Transverse colon (tissue), 4 donors: ENCODE measurements at places on chromosomes 5 and 9.

DNA sequence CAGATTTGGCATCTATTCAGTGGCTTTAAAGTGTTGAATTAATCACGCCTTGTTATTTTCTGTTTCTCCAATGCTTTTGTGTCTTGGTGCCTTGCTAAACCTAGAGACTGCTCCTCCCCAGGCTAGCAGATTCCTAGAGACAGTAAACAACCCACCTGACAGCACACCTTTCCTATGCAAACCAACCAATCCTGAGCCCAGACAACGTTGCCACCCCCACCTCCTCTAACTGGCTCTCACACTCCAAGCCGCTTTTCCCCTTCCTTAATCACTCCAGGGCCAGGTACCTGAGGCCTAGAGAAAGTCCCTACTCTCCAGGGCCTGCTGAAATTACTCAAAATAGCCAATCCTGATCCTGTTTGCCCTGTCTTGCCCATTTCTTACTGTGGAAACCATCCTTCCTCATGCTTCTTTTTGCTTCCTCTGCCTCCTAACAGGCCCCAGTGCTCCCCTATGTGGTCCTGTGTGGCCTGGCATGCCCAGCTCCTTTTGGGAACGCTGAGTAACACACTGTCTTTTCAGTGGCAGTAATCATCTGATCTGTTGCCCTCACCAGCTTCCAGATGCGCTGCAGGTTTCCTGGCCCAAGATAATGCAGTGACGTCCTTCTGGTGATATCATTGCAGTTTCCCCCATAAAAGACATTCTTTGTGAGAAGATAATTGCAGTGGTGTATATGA is 53.4 kb downstream of the GAS1 start:
- no peak for DNase-seq

DNA sequence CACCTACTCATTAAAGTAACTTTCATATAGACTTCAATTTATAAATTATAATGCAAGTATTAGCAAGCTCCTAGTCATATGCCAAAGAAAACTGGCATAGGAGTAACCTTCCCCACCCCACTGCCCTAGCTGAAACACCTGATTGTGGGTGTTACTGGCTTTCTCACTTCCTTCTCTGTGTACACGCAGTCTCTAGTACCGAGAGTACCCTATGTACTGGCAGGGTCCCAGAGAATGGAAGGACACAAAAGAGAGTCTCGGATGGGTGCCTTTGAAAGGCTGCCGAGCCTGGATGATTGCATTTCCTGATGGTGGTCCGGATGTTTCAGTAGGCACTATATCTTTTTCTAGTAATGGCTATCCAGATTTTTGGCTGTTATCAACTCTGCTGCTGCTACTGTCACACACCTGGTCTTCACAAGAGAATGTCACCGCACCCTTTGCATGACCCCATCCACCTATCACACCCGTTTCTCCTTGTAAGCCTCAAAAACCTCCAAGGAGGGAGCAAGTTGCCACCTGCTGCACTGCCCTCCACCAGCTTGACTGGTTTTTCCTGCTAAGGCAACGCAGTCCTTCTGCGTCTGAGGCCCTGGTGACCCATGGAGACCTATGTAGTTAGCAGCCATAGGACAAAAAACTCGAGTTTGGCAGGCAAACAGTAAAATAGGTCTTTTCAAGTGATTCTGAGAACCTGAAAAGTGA is 53.8 kb upstream of the CLINT1 start:
- DNase-seq: peak; percentile 73

GRCh38 chr9:129811967-129812363 is 9.0 kb downstream of the TOR1B start:
- no peak for DNase-seq

GRCh38 chr9:6922124-6922676 is 164.4 kb downstream of the KDM4C start:
- DNase-seq: no peak

DNA sequence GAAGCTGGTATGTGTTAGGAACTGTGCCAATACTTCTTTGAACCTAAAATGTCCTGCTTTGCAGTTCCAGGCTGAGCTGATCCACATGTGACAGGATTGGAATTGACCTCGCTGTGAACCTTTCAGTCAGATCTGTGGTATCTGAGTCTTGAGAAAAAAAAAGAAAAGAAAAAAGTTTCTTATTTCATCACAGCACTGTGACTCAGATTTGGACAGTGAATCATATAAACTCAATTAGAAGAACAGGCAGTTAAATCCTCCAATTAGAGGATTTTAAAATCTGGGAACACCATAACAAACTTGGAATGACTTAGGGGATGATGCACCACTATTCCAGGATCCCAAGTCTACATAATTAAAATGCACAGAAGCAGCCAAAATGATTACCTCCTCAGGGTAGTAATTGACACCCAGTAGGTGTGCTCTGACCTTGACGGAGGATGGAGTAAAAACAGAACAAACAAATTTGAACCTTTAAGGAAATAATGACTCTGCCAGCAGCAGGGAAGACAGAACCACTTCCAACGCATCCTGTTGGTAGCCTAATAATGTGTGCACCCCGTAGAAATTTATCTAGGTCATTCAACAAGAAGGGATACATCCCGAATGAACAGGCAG is 57.8 kb upstream of the RAI14 start:
- no peak for DNase-seq

DNA sequence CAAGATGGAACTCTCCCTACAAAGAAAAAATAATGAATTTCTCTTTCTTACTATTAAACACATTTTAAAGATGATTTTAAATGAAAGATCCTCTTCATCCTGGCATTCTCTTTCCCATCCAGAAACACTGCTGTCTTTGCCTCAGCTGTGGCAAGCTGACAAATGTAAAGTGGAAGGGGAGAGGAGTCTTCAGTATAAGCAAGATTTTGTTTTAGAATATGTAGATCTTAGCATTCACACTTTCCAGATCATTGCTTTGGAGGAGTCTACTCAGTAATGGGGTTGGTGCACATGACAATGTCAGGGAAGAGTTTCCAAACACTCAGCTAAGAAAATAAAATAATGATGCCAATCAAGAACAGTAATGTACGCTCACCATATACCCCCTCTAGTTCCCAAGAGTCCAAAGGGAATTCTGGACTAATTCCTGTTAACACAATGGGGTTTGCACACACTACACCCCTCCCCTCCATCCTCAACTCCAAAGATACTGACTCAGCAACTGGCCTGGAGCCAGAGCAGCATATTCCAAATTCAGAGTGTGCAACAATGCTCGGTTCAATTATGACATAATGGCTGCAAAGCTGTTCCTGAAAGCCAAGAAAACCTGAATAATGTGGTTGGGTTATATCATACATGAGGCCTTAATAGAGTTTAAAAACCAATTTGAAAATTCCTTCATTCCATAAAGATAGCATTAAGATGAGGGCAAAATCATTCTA is 4.6 kb downstream of the C5orf63 start:
- DNase-seq: no peak

GRCh38 chr9:113886466-113886865 is 10.4 kb downstream of the ZNF618 start:
- DNase-seq: no peak

DNA sequence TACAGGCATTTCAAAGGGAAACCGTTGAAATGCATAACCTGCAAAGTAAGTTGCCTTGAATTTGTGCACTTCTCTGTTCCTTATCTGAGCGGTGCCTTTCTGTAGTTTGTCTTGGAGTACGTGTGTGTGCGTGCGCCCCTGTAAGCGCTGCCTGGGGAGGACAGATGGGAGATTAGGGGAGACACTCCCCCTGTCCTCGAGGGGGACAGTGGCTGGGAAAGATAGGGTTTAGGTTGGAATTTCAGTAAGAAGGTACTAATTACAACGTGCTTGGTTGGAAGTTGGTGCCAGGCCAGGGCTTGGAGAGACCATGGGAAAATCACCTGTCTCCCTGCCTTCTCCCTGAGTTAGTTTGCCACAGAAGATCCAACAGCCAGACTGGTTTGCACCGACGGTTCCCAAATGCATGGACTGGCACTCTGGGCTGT is 73.2 kb downstream of the PIK3R1 start:
- DNase-seq: no peak

DNA sequence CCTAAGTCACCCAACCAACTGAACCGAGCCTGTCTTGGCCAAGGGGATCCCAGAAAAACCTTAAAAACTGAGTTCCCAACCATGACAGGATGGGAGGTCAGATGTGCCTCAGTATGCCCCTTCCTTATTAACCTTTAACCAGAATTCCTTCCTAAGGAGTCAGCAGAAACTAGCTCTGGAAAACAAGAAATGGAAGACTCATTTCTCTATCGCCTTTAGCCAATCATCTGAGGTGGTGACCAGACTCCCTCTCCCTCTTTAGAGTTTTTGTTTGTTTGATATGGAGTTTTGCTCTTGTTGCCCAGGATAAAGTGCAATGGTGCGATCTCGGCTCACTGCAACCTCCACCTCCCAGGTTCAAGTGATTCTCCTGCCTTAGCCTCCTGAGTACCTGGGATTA is 37.5 kb downstream of the SLC28A3 start:
- DNase-seq: no peak

- DNase-seq: no peak
These were observed 74.6 kb downstream of the FEM1C start for GRCh38 chr5:115469904-115470516.

DNA sequence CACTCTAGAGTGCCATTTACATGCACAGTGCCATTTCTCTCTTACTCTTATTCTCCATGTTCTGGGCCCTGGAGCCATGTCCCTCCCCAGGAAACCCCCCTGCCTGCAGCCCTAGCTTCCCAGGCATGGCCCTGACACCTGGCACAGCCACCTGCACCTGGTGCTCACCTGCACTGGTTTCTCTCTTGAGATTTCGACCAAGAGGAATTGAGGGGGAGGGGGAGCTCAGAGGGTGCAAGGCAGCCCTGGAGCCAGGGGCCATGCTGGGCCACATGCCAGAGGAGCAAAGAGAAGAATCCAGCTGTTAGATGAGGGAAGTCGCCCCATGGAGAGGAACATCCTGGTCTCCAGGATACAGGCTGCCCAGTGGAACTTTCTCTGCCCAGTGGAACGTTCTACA is 65.0 kb upstream of the RAPGEF1 start:
- no peak for DNase-seq

- DNase-seq: no peak
These were observed 328.8 kb upstream of the BRINP1 start for GRCh38 chr9:119697996-119698395.

DNA sequence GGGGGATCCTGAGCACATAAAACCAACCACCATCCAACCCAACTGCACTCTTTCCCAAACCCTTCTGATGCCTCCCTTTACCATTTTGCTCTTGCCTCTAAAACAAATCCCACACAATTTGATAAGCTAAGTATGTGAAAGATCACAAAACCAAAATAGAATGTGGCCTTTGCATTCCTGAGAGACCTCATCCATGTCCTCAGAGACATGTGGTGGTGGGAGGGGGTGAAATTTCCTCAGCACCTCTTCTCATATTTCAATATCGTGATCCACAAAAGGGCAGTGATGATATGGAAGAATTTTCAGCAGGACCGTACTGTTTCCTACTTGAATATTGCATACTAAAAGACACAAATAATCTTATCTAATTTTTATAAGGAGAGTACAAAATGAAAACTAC is 423.3 kb downstream of the TLE1 start:
- no peak for DNase-seq

DNA sequence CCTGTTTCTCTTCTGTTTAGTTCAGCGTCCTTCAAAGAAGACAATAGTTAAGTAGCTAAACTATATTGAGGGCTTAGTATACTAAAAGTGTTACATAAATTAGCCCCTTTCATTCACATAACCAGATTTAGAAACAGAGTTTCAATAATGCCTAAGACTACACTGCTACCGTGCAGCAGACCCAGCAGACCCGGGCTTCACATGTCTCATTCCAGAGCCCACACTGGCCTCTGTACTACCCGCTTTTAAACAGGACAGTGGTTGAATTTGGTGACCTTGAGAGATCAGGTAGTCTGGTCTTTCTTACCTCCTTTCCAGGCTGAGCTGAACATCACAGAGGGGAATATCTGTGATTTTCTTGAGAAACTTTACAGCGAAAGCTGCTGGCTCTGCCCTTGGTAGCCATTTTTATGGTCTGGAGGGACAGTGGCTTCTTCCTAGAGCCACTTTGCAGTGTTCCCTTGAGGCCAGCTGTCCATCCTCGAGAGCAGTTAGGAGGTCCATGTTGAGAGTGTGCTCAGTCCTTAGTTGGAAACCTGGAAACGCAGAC is 56.5 kb downstream of the SLC22A5 start:
- DNase-seq: no peak

DNA sequence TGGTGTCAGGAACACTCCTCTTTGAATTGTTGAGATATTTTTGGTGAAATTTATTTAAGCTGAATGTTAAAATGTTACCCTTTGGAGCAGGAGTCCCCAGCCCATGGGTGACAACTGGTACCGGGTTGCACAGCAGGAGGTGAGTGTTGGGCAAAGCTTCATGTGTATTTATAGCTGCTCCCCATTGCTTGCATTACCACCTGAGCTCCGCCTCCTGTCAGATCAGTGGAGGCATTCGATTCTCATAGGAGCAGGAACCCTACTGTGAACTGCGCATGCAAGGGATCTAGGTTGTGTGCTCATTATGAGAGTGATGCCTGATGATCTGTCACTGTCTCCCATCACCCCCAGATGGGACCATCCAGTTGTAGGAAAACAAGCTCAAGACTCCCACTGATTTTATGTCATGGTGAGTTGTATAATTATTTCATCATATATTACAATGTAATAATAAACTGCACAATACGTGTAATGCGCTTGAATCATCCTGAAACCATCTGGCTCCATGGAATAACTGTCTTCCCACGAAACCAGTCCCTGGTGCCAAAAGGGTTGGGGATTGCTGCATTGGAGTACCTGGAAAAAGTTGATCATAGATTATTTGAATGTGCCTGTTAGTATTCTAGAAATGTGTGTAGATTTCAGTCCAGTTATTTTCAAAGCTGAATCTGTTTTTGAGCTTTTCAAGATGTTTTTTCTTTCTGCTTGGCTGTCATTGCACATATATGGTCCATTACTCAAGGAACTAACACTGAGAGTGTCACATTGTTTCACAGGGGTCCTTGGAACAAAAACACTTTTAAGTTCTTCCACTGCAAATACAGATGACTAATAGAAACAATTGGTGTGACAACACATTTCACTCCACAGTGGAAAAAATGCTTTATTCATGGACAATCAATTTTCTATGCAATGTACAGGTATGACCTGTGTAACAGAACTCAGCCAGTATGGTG is 104.6 kb upstream of the TNFAIP8 start:
- no peak for DNase-seq

DNA sequence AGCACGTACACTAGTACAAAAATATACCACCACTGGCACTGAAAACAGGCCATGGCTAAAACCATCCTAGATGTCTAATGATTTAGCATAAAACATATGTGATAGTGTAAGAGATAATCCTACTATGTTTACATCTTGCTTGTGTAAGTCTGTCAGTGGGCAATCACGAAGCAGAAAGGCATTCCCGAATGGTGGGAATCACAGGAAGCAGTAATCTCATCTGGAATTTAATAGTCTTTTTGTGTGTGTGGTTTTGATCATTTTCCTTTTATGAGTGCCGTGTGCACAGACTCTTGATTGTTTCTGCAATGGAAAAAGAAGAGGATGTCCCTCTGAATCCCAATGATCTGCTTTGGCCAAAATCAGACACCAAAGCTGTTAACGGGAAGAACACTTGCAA is 200.5 kb downstream of the EBF1 start:
- no peak for DNase-seq

- DNase-seq: no peak
These were observed 159.5 kb upstream of the IL12B start for GRCh38 chr5:159489779-159490178.

GRCh38 chr9:524008-524407 is 309.3 kb downstream of the DOCK8 start:
- no peak for DNase-seq
